H7 (cell line): ENCODE measurements at places on chromosomes 11 and 22.

- no peak for DNase-seq
These were observed 276.8 kb upstream of the SESN3 start for GRCh38 chr11:95507794-95508193.

- no peak for DNase-seq
These were observed 26.8 kb upstream of the CELSR1 start for GRCh38 chr22:46564084-46564714.

GRCh38 chr11:90220391-90220790 is 2.5 kb downstream of the CHORDC1 start:
- no peak for DNase-seq

- DNase-seq: no peak
These were observed 37.9 kb upstream of the PRR5 start for GRCh38 chr22:44664149-44664548.

DNA sequence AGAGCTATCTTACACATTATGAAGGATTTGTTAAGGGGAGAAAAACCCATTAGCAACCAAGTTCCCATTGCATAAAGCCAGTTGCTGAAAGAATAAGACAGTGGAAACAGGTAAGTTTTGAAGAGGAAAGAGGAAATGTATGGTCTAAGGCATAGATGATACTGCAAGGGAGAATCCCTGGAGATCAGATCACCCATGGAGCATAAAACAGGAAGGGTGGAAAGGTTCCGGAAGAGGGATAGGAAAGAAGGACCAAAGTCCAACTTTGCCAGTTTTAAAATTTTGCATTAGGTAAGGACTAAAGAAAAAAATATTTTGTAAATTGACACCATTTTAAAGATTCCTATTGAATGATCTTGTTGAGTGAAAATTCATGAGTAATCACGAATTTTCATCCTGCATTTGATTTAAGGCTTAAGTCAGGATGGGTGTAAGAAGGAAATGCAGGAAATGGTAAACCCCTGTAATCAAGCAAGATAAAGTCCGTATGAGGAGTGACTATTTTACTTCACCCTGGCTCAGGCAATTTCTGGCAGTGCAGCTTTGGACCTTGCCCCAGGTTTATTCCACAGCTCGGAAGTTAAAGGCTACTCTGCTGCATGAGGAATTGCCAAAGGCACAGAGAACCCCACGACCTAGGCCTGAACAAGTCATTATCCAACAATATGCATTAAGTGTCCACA is 70.9 kb downstream of the CCDC34 start:
- no peak for DNase-seq

DNA sequence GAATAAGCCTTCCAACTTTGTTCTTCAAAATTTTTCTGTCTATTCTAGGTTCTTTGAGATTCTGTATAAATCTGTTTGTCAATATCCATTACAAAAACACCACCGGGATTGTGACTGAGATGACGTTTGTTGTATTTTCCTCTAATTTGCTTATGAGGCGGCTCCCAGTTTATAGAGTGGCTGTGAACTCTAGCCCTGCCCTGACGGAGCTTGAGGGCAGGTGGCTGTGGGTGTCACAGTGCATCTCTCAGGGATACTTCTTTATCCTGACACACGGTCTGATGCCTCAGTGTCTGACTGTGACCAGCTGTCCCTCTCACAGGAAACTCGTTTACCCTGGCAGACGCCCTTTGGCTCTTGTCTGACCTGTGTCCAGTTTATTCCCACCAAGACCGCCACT is 53.7 kb upstream of the ATXN10 start:
- no peak for DNase-seq

DNA sequence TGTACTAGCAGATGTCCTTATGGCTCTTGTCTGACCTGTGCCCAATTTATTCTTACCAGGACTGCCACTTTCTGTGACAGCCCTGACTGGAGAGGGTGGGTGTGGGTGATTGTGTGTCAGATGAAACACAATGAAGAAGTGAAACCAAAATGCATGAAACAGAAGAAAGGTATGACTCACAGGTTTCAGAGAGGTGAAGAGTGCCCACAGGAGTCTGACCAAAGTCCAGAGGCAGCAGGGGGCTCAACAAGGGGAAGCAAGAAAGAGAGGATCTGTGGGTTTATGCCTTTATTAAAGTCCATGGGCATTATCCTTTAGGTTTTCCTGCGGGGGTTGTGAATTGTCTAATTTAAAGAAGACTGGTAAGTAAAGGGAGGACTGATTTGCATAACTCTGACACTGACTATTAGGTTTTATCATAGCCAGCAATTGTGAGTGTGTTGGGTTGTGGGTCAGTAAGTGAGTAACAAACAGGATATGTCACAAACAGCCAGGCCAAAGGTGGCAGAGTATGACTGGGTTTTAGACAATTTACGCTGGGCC is 3.9 kb upstream of the OR4C6 start:
- DNase-seq: no peak

- DNase-seq: peak; percentile 16
These were observed 29.3 kb upstream of the CSNK1E start for GRCh38 chr22:38346506-38346905.

GRCh38 chr22:29806196-29806595 is 31.9 kb downstream of the ASCC2 start:
- DNase-seq: no peak

DNA sequence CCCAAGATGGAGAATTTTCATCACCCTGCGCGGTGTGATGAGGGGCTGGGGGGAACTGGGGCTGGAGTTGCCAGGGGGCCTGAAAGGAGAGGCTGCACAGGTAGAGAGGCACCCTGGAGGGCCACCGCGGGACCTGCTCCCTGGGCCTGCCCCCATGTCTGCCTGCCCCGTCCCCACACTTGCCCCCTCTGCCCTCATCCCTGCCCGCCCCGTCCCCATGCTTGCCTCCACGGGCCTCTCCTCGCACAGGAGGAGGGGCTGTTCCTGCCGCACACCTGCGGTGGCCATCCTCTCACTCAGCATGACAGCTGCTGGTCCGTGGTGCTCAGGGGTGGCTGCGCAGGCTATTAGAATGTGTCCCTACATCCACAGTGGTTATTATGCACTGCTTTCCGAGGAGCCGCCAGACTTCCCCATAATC is 43.5 kb downstream of the LINC01488 start:
- DNase-seq: peak; percentile 52

DNA sequence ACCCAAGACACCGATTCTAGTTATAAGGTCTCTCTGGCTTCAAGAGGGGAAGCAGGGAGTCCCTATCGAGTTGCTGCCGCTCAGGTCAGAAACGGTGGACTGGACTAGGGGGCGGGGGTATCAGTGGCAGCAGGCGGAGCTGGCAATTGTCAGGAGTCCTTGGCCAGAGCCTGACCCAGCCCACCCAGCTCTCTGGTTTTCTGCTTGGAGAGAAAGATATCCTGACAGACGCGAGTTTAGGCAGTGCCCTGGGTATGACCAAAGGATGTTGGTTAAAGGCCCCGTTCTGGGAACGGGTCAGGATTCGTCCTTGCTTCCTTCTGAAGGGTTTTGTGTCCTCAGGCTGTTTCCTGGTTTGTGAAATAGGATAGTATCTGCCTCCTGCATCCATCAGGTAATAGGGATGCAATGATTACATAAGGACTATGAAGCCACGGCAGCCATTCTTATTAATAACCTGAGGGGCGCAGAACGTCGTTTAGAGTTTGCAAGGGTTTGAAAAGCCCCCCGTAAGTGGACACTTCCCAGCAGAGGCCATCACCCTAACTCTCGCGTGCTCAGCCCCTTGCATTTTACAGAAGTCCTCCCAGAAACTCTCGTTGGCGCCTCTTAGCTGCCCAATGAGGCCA is 700 bp upstream of the DEPDC5 start:
- peak; percentile 83 for DNase-seq

DNA sequence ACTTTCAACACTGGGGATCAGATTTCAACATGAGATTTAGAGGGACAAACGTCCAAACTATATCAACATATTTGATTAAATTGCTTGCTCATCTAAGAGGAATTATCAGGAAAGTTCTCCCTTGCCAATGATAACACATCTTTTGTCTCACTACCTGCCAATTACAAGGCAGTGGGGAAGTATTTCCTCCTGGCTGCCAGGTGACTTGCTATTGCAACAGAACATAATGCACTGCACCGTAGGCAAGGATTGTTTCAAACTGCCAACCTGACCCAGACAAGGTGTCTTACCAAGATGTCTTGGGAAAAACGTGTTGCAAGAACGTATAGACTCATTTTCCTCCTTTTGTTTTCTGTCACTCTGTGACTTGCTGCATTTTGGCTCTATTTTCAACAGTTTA is 711.6 kb downstream of the METTL15 start:
- DNase-seq: no peak

GRCh38 chr11:12281571-12282478 is 95.5 kb upstream of the PARVA start:
- DNase-seq: peak; percentile 92

DNA sequence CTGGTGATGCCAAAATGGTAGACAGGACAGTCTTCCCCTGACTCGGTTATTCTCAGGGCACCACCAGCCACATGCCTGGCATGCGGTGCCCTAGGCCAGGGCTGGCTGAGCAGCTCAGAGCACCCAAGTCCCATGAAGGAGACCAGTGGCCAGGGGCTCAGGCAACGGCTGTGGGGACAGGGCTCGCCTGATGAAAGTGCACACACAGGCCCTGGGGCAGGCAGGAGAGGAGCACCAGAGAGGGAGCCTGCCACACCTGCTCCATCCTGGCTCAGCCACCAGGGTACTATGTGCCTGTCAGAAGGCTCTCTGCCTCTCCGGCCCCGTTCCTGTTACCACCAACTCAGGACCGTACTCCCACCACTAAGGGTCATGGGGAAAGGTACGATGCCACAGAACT is 12.1 kb downstream of the ELFN2 start:
- no peak for DNase-seq

DNA sequence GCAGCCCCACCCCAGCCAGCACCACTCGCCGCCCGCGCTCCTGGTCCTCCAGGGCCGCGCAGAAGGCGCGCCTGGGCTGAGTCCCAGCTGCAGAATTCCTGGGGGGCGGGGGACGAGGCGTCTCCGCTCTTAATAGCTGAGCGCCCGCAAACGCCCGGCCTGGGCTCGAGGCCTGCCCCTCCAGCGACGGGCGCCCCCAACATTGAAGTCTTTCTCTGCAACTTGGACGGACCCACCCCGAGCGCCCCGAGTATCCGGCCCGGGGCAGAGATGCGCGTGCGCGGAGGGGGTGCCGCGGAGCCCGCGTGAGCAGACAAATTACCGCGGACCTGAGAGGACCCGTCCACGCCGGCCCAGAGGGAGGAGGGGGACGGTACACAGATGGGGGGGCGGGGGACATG is 6.7 kb upstream of the SYT7 start:
- peak; percentile 95 for DNase-seq

DNA sequence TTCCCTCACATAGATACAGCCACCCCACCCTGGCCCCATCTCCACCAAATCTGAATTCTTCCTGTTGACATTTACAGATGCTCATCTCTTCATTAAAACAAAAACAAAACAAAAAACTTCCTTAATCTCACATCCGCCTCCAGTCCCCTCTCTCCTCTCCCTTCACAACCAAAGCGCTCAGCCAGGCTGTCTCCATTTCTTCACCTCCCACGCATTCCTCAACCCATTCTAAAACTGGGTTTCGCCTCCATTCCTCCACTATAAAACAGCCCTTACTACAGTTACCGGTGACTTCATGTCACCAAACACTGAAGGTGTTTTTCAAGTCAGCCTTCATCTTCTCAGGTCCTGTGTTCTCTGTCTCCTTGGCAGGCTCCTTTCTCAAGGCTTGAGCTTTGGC is 9.6 kb downstream of the BACE1-AS start:
- DNase-seq: no peak

GRCh38 chr22:39624501-39624821 is 53.9 kb downstream of the CACNA1I start:
- no peak for DNase-seq

DNA sequence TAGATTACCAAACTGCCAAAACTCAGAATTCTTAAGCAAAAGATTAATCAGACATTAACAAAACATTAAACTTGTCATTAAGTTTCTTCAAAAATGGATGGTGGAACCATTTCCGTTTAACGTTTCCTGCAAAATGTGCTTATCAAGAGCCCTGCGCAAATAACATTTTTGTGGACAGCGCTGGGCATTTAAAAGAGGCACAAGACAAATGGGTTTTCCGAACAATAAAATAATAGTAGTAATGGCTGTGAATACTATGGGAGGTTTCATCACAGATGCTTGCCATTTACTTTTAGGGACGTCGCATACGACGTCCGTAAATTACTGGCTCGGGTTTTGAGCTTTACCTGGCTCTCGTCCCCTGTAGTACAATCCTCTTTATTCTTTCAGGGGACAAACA is 1.1 kb downstream of the NPAT start:
- DNase-seq: no peak

DNA sequence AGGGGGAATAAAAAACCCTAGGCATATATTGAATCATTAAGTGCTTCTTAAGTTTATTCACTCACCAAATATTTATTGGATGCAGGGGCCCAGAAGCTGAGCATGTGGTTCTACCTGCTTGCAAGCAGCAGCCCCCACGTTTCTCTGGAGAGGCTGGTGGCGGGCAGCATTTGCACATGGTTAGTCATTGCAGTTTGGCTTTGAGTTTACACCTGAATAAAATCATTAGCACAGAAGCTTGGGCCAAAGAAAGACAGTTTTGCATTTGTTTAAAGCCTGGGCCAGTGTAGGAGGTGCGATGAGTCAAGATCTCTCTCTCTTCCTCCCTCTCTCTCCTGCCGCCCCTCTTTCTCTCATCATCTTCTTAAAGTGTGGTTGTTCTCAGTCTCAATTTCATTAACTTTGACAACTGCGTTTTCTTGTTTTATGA is 72.6 kb downstream of the C22orf31 start:
- DNase-seq: peak; percentile 59

- DNase-seq: no peak
These were observed 128.1 kb upstream of the E2F8 start for GRCh38 chr11:19368726-19369375.

DNA sequence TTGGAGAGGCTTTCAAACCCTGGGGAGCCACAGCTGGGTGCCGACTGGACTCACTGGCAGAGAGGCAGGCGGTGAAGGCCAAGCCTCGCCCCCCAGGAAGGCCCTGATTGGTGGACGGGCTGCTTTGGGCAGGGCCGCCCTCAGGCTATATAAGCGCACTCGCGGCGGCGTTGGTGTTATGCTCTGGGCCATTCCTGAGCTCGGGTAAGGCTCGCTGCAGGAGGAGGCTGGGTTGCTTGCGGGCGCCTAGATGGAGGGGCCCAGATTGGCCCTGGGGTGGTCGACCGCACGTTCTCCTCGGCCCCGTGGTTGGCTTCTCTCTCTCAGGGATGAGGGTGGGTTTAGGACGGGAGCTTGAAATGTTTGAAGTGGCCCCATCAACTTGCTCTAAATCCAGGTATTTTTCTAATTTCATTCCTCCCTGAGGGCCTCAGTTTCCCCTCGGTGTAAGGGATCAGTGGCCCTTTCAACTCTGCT is at the start of gene SPDYC:
Gene SPDYC (plus strand): TSS at position 176 of the 477 bp plus-strand sequence. CDS start 1,125 bp downstream, outside the sequence.
- peak; percentile 88 for DNase-seq

- no peak for DNase-seq
These were observed 32.2 kb downstream of the SBF2 start for GRCh38 chr11:10261821-10262220.

GRCh38 chr11:33515347-33515746 is 185.3 kb downstream of the C11orf91 start:
- no peak for DNase-seq

DNA sequence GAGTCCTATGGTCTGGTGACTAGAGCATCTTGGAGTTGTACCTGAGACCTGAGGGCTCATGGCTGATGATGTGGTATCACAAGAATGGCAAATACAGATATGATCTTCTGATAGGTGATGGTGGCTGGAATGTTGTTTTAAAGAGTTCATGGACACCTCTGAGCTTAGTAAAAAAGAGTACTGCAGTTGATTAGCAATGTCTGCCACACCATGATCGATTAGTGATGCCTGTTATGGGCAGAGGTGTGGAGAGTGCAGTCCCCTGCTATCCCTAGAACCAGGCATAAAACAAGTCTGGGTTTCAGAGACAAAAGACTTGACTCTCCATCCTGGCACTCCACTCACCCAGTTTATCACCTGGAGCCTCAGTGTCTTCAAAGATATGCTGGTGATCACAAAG is 1.4 kb upstream of the BATF2 start:
- DNase-seq: no peak
